ENCODE measurements at places on chromosomes 11 and 22.

DNA sequence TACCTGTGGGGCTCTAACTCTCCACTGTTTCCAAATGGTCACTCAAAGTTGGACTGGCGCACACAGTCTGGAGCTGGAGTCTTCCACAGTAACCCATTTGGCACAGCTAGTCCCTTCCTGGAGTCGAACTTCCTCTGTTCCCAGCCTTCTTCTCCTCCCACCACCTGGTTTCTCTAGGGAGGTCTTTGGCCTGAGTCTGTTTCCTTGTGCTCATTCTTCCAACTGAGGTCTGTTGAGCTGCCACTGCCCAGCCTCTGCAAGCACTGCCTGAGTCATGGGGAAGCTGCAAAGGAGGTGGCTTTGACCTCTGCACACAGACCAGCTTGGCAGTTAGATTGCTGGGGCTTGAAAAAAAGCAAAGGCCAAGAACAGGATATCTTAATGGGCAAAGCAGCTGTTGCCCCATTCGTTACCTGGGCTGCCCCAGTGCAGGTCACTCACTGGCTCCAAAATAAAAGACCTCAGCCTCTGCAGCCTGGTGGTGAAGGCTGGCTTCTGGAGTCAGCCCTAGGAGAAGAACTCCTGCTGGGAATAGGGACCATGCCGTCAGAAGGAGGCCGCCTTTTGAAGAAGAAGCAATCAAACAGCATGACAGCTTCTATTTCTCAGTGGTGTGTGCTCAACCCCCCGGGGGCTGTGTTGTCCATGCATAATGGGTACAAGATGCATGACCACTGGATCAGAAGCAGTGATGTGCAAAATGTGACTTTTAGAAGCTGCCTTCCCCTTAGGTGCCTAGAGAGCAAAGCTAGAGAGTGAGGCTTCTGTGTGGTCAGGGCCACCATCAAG is 3.0 kb downstream of the ADAMTS15 start:
- DNase-seq = no peak

DNA sequence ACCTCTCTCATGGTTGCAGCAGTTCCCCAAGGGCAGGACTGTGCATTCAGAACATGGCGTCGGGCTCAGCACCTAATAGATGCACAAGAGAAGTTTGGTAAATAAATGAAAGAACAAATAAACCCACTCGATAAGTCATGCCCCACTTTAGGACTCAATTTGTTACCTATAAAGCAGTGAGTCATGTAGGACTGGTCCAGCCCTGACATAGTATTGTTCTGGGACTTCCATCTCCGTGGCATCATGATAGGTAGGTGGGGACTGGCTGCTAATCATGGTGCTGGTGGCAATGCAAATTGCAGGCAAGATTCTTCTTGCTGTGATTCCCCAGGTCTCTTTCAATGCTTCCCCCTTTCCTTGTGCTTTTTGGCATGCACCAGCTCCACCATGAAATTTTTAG is 118.2 kb upstream of the CSNK2A3 start:
- DNase-seq = no peak

DNA sequence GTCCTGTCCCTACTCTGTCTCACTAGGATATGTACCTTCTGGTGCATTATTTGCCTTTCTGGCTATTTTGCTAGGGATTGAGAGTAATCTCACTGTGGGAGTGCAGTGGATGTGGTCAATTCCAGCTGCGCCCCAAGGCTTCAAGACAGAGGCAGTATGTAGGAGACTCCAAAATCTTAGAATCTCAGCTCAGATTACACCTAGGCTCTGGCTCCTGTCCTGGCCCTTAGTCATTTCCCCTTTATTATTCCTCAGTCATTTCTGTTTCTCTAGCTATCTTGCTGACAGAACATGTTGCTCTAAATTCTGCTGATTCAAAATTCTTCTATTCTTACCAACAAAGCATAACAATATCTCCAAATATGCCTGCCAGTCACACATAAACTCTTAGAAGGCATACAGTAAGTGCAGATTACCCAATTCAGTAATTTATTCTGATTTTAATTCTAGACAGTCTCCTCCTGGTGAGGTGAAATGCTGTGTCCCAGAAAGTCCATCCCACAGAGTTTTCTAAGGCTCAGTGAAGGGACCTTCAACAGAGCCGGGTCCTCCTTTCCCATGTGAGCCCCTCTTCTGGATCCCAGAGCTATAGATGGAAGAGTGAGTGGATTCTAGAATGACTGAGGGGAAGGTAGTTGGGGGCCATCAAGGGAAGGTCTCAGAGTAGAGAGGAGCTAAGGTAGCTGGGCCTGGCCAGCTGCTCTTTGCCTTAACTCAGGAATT is 24.3 kb upstream of the GLYATL1 start:
- DNase-seq = no peak

DNA sequence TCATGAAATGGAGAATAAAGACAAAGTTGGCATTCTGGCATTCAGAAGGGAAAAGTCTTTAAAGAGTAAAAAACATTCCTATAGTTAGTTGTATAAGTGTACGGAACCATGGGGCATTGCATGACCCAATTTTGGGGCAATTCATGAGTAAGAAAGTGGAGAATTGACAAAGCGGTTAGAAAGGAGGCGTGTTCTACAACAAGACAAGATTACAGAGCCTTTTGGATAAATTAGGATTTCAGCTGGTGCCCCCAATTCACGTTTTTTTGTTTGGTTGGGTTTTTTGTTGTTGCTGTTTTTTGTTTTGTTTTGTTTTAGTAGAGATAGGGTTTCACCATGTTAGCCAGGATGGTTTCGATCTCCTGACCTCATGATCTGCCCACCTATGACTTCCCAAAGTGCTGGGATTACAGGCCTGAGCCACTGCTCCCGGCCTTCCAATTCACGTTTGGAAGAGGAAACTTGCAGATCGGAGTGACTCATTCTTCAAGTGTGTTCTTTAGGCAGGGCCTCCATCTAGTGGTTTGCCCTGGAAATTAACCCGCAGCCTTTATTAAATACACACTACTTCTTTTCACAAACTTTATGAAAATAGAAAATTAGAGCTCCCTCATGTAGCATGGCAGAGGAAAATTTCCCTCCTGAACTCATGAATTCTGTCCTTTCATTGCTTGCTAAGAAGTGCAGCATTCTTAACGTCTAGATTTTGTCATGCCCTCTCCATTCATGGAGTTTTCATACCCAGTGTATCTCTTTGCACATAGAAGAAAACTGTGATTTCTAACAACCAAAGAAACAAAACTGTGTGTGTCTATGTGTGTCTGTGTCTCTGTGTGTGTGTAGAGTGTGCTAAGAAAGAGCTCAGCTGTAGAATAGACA is 118.1 kb downstream of the BBOX1 start:
- peak; percentile 57 for DNase-seq

DNA sequence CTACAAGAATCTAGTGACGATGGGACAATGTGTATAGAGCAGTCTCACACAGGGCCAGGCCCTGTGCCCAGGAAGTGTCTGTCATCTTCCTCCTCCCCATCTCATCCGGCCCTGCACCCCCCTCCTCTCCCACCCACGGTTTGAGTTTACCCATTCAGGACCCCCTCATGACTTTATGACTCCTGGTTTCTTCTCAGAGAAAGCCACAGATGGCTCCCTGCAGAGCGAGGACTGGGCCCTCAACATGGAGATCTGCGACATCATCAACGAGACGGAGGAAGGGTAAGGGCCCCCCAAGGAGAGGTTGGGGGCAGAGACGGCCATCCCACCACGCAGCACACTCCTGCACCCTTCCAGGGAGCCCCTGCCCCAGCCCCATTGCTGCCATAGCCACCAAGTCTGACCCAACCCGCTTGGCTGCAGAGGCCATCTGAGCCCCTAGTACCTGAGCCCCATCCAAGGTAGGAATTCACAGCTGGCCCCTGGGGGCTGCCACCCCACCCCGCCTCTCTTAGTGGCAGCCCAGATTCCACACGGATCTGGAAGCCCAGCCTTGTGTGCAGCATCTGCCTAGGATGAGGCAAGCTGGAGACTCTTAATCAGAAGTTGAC is 18.1 kb downstream of the TOM1 start:
- no peak for DNase-seq

- no peak for DNase-seq
These were observed 26.3 kb downstream of the RNF141 start for GRCh38 chr11:10514709-10515108.

- no peak for DNase-seq
These were observed 50.4 kb downstream of the IGLL5 start for GRCh38 chr22:22937894-22938480.

GRCh38 chr22:47673557-47673956 is 911.1 kb downstream of the TBC1D22A start:
- no peak for DNase-seq

- DNase-seq = no peak
These were observed 1.1 kb upstream of the CD6 start for GRCh38 chr11:60970369-60970774.

- no peak for DNase-seq
These were observed 10.5 kb upstream of the ALX4 start for GRCh38 chr11:44320289-44320973.

- DNase-seq = peak; percentile 49
These were observed 345.4 kb upstream of the KIRREL3 start for GRCh38 chr11:127345819-127346459.

- no peak for DNase-seq
These were observed 62.1 kb downstream of the DDI1 start for GRCh38 chr11:104098555-104098954.

DNA sequence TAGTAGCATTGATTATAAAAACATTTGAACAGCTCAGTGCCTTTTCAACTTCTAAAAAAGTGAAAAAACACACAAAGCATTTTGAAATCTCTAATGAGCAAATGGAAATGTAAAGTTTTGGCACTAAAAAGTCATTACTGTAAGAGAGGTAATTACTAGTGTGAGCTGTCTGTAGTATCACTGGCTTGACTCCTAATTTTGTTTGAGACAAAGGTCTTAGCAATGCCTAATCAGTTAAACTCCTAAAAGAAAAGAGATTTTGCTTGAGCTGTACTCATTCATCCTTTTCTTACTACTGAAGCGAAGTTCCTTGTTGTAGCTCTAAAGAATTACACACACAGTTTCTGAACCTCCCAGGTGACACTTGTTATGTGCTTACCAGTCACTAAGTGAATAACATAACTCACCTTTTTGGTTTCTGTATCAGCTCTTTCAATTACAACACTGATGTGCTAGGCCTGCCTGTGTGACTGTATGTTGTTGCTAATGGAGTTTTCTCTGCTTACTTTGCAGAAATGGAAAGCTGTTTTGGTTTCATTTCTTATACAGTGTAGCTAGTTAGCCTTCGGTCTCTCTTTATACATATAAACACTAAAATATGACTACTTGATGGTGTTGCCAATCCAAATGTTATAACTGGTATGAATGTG is 924.4 kb upstream of the TENM4 start:
- no peak for DNase-seq

GRCh38 chr11:60910711-60911380 is 3.1 kb upstream of the TMEM109 start:
- no peak for DNase-seq

DNA sequence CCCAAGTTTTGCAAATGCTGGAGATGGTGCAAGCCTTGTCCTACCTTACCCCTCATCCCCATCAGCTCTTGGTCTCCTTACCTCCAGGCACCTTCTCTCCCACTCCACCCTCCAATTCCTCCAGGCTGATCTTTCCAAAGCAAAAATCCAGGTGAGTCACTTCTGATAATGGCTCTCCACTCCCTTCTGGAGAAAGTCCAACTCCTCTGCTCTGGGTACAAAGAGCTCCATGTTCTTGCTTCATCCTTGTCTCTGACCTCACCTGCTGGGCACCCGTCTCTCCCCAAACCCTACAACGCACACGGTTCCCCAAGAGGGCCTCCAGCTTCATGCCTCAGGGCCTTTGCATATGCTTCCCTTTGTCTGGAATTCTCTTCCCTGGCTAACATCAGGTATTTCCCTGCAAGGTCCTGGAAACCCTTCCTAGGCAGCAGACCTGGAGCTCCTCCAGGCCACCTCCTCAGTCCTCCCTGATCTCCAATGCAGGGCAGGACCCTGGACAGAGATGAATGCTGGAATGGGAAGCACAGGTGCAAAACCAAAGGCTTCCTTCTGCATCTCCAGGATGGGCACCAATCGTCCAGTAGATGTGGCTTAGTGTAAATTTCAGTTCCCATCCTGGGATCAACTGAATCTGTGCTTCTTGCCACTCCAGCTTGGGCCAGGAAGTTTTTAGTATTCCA is 22.7 kb downstream of the IFT27 start:
- DNase-seq = no peak

DNA sequence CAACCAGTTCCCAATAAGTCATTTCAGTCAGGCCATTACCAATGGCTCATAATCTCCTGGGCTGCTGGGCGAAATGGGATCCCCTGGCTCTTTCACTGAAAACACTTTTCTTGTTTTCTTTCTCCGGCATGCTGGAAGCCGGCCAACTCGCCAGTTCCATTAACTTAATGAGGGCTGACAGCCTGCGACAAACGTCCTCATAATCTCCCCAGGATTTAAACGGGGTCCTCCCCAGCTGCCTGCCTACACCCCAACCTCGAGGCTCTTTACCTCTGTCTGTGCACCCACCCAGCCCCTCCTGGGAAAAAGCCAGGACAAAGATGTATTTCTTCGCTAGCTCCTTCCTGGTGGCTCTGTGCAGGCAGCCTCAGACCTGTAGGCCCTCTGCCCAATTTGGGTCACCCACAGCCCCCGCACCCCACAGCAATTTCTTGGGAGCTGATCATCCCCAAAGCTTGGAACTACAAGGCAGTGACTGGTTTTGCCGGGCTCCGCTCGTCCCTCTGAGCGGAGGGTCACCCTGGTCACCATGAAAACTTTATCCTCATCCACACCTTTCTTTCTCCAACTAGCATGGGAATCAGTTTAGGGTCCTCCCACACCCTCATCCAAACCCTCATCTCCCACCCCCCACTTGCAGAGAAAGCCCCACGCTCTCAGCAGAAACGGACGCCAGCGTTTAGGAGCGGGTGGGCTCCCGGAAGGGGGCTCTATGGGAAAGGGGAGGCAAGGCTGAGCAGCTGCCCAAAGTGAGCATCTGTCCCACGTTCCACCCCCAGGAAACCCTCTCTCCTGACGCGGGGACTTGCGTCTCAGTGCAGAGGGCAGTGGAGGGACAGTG is 51.1 kb upstream of the KCNQ1OT1 start:
- DNase-seq = peak; percentile 85

GRCh38 chr22:27588268-27588667 is 213.3 kb downstream of the MN1 start:
- DNase-seq = no peak

- DNase-seq = no peak
These were observed 6.9 kb upstream of the VPS37C start for GRCh38 chr11:61168042-61168688.

- DNase-seq = peak; percentile 14
These were observed 5.6 kb upstream of the LDLRAD3 start for GRCh38 chr11:35938231-35938630.

DNA sequence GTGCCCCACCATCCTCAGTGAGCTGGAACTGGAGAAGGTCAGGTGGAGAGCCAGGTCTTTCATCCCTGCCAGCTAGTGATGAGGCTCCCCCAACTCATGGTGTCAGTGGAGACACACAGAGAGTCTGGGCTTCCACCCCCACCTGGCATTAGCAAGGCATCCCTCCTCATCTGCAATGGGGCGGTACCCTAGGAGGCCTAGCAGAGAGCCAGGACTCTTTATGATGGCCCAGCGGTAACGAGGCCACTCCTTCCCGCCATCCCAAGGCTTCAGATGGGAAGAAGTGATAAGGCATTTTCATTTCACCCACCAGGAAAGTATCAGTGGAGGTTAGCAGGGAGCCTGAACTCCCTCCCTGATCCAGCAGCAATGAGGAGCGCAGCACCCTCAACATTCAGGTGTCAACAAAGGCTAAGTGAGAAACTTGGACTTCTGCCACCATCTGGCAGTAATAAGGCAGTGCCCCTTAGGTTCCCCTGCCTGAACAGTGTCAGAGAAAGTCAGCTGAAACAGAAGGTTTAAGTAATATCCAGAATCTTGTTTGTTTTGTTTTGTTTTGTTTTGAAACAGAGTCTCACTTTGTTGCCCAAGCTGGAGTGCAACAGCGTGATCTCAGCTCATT is 40.5 kb upstream of the FBLN1 start:
- peak; percentile 45 for DNase-seq

Measured in NCI-H1105 (cell line).